ENCODE measurements at places on chromosomes 5 and 9.

GRCh38 chr5:55073211-55073610, 29.2 kb upstream of the GZMA start:
- H3K4me1 ChIP-seq: peaks cover 36% of the 10 kb centered on the region
- H3K4me3 ChIP-seq: peak overlapping the region; percentile 88
- DNase-seq: no peak
- peak overlapping the region; percentile 85 for H3K27ac ChIP-seq

DNA sequence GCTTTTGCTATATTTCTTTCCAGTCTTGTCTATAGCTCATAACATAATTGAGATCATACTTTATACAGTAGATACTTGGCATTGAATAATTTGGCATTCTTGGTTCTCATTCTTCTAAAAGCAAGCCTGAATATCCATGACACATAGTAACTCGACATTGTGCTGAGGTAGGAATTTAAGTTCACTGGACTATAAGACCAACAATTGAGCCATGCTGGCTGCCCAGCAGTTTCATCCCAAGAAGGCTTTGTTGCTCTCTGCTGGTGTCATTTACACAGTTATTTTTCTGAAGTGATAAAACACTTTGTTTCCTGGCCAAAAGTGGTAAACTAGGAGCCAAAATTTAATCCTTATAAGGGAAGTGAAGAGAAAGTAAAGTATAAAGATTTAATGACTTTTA, 192.0 kb downstream of the ADAMTSL1 start:
- H3K4me1 ChIP-seq: no peaks in the 10 kb centered on the region
- H3K27me3 ChIP-seq: no peaks in the 10 kb centered on the region
- no peak for DNase-seq
- H3K27ac ChIP-seq: no peak overlapping the region
- no peak overlapping the region for H3K4me3 ChIP-seq

GRCh38 chr5:108398964-108399363, 17.1 kb upstream of the FBXL17 start:
- no peak overlapping the region for H3K27ac ChIP-seq
- H3K27me3 ChIP-seq: peaks cover 24% of the 10 kb centered on the region
- no peak overlapping the region for H3K4me3 ChIP-seq
- DNase-seq: no peak
- no peaks in the 10 kb centered on the region for H3K4me1 ChIP-seq

GRCh38 chr9:124774129-124774978, 2.6 kb upstream of the OLFML2A start:
- peaks cover 5% of the 10 kb centered on the region for H3K36me3 ChIP-seq
- H3K4me1 ChIP-seq: peaks cover 49% of the 10 kb centered on the region
- peaks cover 63% of the 10 kb centered on the region for H3K27me3 ChIP-seq
- no peak overlapping the region for H3K27ac ChIP-seq
